NCI-H2081 treated with DMSO at 0.1 percent for 48 hours (cell line): ENCODE measurements at places on chromosomes 6 and 20.
A peak's percentile ranks its signal among the peaks of the same experiment; 100 is the strongest.

- DNase-seq = peak; percentile 38
Observed at GRCh38 chr6:42451333-42452170, at the start of gene TRERF1. TSS of gene TRERF1 (minus strand) at chr6:42451926. CDS start at chr6:42269590, 182,336 bp downstream.

DNA sequence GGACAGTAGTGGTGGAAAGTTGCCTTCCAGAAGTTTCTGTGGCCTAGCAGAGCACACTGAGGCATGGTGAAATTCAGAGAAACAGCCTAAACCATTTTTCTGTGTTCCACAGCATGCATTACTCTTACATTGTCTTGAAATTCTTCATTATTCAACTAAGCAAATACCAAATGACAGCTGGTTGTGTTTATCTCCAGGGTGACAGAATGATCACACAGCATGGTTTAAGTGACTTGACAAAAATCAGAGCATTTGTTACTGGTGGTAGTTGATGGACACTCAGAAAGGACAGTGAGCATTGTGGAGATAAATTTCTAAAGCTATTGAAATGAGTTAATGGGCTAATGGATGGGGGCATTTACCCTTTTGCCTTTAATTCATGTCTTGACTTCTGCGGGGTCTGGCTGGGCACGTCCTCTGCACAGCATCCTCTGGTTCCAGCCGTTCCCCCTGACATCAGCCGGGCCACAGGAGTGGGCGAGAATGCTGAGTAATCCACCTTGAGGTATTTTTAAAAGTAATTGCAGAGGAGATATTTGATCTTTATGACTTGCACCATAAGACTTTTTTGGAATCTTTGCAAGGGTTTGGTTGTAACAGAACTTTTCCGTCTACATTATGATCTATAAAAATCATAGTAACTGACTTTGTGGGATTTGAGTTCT, 78.9 kb upstream of the SCP2D1 start:
- DNase-seq = peak; percentile 23

- DNase-seq = no peak
Observed at GRCh38 chr6:21190701-21191100, 402.9 kb upstream of the SOX4 start.

DNA sequence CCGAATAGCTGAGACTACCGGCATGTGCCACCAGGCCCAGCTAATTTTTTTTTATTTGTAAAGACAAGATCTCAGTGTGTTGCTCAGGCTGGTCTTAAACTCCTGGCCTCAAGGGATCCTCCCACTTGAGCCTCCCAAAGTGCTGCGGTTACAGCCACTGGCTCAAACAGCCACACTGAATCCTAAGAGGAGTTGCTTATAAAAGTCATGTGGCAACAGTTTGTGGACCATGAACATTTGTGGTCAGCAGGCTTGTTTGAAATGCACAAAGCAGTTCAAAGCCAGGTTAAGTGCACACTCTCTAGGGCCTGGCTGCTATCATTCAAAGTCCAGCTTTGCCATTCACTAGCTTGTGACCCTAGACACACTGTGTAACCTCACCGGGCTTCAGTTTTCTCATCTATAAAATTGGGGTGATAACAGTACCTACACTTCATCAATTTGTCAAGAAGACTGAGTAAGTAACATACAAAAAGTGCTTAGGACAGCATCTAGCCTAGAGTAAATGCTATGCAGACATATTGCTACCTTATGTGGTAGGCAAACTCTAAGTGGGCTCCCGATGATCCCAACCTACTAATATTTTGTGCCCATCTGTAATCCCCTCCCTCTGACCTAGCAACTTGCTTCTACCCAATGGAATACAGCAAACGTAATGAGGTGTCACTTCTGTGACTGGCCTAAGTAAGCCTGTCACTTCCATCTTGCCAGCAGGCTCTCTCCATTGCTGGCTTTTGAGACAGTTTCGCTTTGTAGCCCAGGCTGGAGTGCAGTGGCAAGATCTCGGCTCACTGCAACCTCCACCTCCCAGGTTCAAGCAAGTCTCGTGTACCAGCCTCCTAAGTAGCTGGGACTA, 122.9 kb downstream of the ZMYND8 start:
- DNase-seq = no peak

DNA sequence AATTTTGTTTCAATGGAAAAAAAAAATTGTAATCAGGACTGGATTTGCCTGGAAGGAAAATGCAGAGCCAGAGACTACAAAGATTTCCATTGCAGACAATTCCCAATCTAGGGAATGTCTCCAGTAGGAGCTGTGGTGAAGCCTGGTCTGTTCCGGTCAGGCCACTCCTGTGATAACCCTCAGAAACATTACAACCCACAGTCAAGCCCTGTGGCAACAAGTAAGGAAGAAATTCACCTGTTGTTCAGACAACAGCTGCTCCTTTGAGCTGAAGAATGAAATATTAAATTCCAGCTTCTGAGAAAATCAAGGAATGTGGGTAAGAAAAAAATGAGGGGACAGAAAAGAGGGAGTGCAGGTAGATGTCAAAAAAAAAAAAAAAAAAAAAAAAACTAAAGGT, 8.0 kb downstream of the PRKN start:
- no peak for DNase-seq

GRCh38 chr6:67802771-67803170, 832.3 kb upstream of the ADGRB3 start:
- no peak for DNase-seq

GRCh38 chr6:80304014-80304413, 197.5 kb downstream of the BCKDHB start:
- no peak for DNase-seq

GRCh38 chr20:17870086-17870740, 98.4 kb downstream of the SNX5 start:
- DNase-seq = no peak

DNA sequence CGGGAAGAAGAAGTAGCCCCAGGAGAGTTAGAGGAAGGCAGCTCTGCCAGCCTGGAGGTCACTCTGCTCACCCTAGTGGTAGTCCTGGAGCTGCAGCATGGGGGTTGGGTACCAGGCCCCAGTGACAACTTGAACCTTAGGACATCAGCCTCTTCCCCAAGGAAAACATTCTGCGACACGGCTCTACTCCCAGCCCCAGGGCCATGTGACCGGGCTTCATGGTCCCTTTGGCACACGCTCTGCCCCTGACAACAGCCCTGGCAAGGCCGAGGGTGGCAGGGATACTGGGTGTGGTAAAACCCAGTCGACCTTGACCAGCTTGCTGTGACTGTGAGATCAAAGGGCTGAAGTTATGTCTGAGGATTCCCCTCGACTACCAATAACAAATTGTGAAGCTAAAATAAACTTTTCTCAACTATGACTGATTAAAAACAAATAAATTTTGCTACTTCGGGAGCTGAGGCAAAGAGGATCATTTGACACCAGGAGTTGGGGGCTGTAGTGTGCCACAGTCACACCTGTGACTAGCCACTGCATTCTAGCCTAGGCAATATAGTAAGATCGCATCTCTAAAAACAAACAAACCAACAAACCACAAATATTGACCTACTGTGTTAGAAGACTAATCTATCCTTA, 24.4 kb upstream of the ARID1B start:
- DNase-seq = no peak

GRCh38 chr6:79821859-79822258, 125.5 kb downstream of the ELOVL4 start:
- DNase-seq = no peak
